Temporal lobe (tissue), 4 donors: ENCODE measurements at places on chromosomes 12 and 14. TPM values are rescaled to one million over a fixed set of nuclear protein-coding genes. Genes with fewer than 3 reads are reported as not detected.

Gene ANG
- total RNA-seq = 1.2 TPM

Gene POLE2
- 5.2 TPM for total RNA-seq

Gene RTL1
- total RNA-seq = not detected

Gene SPATA7
- 54.8 TPM for total RNA-seq

Gene NAV3
- 224 TPM for total RNA-seq

Gene APOLD1
- 31.2 TPM for total RNA-seq

Gene BBOF1
- total RNA-seq = 6.6 TPM

Gene IL22
- total RNA-seq = not detected

Gene TMCC3
- total RNA-seq = 11.8 TPM

Gene VRTN
- not detected for total RNA-seq

Gene OSBPL8
- total RNA-seq = 125 TPM

Gene ATN1
- 34.2 TPM for total RNA-seq

Gene VASH1
- total RNA-seq = 79.9 TPM

Gene MYO1H
- total RNA-seq = 0.25 TPM

Gene NOVA1
- total RNA-seq = 47.9 TPM

Gene CMA1
- total RNA-seq = not detected

Gene KCNH5
- 20.9 TPM for total RNA-seq

Gene SOAT2
- total RNA-seq = not detected

Gene CISTR
- not detected for total RNA-seq

Gene CLEC4E
- not detected for total RNA-seq

Gene GRIN2B
- 142 TPM for total RNA-seq

Gene LIMA1
- 17.2 TPM for total RNA-seq

Gene KCNMB4
- 32.0 TPM for total RNA-seq

Gene GARIN6
- total RNA-seq = not detected

Gene LTB4R2
- total RNA-seq = 1.2 TPM

Gene ANKRD33
- not detected for total RNA-seq

Gene ACVR1B
- 43.3 TPM for total RNA-seq

Gene GDF3
- not detected for total RNA-seq

Gene COL2A1
- total RNA-seq = 0.74 TPM

Gene HOXC5
- total RNA-seq = not detected

Gene BCL11B
- 35.4 TPM for total RNA-seq

Gene DCN
- total RNA-seq = 46.7 TPM

Gene MDM1
- total RNA-seq = 16.2 TPM

Gene LRRC43
- total RNA-seq = 0.98 TPM

Gene ACACB
- 3.7 TPM for total RNA-seq

Gene POTEG
- not detected for total RNA-seq

Gene FIGNL2
- total RNA-seq = 0.25 TPM

Gene RAB5B
- total RNA-seq = 47.9 TPM

Gene INTS13
- 19.4 TPM for total RNA-seq

Gene PRPF39
- 38.8 TPM for total RNA-seq

Gene NFE2
- total RNA-seq = 0.98 TPM

Gene DNAI7
- 3.9 TPM for total RNA-seq

Gene NGB
- total RNA-seq = 4.9 TPM
